ENCODE measurements at places on chromosomes 16 and 17.

DNA sequence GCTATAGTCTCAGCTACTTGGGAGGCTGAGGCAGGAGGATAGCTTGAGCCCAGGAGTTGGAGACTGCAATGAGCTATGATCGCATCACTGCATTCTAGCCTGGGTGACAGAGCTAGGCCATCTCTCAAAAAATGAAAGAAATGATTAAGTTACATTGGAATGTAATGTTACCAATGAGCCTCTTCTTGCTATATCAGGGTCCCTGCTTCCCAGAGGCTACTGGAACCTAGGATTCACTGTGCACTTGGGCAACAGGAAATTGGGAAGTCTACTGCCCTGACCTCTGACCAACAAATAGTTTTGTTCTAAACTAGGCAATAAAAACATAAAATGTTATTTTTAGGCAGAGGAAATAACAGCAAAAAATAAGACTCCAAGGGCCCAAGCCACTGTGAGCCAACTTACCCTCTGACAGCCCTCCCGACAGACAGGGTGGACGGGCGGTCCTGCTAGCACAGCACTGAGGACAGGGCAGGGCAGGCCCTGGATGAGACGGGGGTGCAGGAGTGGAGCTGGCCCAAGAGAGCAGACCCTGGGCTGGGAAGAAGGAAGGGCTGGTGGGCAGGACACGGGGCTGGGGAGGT lies 27.5 kb downstream of the NSMCE1 start:
- peak; percentile 60 for DNase-seq

DNA sequence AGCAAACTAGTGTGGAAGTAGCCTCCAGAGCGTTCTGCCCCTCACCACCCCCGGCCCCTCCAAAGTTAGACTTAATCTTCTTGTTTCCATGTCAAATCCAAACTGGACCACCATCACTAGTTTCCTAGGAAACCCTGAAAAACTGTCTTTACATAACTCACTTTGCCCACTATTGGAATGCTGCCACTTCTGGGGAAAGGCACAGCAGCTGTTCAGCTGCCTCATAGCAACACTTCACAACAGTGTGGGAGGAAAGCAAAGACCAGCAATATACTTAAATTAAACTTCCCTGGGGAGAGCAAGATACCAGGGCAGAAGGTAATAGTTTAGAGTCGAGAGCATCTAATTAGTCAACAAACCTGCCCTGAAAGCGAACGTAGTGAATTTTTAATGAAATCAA lies 452.2 kb downstream of the KCNJ2 start:
- no peak for DNase-seq

- DNase-seq: no peak
These were observed 73.6 kb downstream of the SOCS1 start for GRCh38 chr16:11182411-11182810.

GRCh38 chr16:52912565-52913173 lies 140.0 kb downstream of the CHD9NB start:
- DNase-seq: peak; percentile 43

- DNase-seq: peak; percentile 90
These were observed at the start of gene GLIS2 for GRCh38 chr16:4315186-4316107. GLIS2 (plus strand) TSS chr16:4316067; CDS start chr16:4332281, 16,214 bp downstream.

DNA sequence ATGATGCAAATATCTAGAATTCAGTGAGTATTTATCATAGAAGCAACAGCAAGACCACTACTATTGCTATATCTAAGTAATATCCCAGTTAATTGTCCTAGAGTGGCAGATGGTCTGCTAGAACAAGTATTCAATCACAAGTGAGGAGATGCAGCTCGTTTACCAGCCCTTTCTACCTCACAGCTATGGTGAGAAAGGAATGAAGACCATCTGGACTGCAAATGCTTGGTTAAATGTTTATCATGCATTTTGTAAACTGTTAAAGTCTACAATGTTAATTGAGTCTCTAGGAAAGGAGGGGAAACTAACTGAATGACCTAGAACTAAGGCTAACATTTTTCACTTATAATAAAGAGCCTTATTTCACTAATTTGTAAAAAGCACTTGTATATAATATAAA lies 52.5 kb downstream of the CNOT1 start:
- no peak for DNase-seq

GRCh38 chr17:17758941-17759563 lies 77.7 kb downstream of the SREBF1 start:
- no peak for DNase-seq

DNA sequence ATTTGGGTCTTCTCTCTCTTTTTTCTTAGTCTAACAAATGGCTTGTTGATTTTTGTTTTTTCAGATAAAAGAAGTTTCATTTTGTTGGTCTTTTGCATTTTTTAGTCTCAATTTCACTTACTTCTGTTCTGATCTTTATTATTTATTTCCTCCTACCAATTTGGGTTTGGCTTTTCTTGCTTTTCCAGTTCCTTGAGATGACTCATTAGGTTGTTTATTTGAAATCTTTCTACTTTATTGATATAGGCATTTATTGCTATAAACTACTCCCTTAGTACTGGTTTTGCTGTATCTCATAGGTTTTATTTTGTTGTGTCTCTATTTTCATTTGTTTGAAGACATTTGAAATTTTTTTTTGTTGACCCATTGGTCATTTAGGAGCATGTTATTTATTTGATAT lies 152.2 kb upstream of the MPHOSPH6 start:
- DNase-seq: no peak

DNA sequence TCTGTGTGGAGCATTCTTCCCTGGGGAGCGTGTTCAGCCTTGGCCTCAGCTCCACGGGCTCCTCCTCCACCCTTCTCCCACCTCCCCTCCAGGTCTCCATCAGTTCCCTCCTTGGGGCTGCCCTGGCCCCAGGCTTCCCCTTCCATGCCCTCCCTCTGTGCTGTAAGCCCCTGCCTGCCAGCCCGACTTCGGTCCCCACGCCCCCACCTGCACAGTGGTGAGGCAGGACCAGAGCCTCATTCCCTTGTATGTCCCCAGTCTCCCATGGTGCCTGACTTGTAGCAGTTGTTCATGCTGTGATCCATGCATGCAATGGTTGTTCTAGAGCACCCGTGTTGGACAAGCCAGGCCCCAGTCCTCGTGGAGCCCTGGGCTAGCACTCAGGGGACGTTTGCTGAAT lies 199.4 kb downstream of the RBFOX3 start:
- DNase-seq: no peak

- DNase-seq: no peak
These were observed at the start of gene MYH11 for GRCh38 chr16:15856901-15857698. MYH11 (minus strand) TSS chr16:15857028; CDS start chr16:15838252, 18,776 bp downstream.

- DNase-seq: no peak
These were observed 940.5 kb downstream of the CDH11 start for GRCh38 chr16:64181271-64181925.

DNA sequence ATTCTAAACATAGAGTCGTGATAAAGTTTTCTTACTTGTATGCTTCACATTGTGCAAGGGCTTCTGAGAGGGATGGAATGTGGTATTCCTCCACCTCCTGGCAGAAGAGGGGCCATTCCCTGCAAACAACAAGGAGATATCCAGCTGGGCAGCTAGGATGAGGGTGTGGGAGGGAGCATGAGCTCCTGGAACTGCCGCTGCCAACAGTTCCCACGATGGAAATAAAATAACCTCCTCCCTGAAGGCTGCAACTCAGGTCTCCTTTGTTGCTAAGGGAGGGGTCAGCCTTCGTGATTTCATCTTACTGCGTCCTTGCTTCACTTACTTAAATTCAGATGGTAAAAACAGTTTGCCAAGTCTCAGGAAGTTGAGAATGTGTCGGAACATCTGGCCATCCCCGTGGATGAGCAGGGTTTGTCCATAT lies 15.6 kb downstream of the PLEKHG4 start:
- peak; percentile 70 for DNase-seq

- no peak for DNase-seq
These were observed 3.4 kb downstream of the ADAM11 start for GRCh38 chr17:44761932-44762810.

DNA sequence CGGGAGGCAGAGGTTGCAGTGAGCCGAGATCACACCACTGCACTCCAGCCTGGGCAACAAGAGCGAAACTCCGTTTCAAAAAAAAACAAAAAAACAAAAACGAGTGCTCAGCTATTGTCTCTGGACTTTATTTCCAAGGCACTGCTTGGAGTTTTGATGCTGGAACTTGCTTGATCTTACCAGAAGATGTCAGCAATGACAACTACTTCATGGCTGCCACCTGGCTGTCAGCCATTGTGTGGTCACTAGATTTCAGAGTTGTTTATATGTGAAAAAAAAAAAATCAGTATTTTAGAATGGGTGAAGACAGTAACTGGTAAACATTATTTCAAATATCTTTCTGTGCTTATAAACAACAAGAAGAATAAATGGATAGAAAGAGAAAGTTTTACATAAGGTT lies 26.3 kb upstream of the OR4D1 start:
- DNase-seq: peak; percentile 24

DNA sequence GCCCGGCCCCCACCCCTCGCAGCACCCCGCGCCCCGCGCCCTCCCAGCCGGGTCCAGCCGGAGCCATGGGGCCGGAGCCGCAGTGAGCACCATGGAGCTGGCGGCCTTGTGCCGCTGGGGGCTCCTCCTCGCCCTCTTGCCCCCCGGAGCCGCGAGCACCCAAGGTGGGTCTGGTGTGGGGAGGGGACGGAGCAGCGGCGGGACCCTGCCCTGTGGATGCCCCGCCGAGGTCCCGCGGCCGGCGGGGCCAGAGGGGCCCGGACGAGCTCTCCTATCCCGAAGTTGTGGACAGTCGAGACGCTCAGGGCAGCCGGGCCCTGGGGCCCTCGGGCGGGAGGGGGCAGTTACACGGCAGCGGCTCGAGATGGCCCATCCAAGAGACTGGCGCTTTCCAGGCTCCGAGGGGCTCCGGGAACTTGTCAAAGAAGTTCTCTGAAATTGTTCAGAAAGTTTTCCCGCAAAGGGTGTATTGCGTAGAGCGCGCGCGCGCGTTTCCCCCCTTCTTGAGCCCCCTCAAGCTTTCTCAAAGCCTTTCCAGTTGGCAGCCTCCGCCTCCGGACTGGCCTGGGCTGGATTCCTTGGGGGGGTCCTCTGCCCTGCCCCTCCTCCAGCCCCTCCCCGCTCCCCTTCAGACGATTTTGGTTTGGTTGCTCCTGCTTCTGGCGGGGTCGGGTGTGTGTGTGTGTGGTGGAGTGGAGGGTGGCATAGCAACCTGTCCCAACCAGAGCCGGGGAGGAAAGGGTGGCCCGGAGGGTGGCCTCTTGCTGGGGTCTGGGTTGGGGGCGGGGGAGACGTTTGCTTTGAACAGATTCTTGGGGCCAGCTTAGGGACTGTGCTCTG lies 504 bp downstream of the ERBB2 start:
- peak; percentile 59 for DNase-seq

- DNase-seq: peak; percentile 26
These were observed 190.0 kb upstream of the CIBAR2 start for GRCh38 chr16:85302018-85302847.

DNA sequence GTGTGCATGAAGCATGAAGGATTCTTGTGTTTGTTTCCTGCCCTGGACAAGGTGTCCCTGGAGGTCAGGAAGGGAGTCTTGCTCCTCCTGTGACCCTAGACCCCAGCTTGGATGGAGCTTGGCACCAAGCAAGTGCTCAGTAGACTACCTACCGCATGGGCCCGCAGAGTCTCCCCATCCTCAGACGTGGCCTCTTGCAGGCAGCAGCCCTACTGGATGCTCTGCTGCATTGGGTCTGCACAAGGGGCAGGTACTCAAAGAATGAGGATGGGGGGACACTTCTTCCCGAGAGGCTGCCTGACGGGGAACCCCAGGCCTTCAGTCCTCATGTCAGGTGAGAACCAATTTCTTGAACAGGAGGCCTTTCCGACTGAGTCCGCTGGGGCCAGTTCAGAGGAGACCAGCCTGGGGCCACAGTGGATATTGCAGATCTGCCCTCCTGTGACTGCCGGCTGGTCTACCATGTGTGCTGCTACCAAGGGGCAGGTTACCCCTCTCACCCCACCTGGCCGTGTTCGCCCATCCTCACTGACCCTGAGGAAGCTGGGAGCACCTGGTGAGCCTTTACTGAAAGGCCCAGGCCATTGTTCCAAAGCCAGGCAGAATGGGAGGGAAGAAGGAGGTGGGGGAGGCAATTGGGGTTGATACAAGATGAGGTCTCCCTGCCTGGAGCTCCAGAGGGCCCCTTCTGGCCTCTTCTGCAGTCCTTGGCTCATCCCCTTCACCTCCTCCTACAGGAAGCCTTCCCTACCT lies 206.3 kb downstream of the RAB11FIP4 start:
- DNase-seq: no peak

- no peak for DNase-seq
These were observed 79.0 kb upstream of the NKD1 start for GRCh38 chr16:50469121-50469743.

GRCh38 chr16:56961851-56962281 lies at the start of gene CETP:
CETP (plus strand) TSS chr16:56961950; CDS start chr16:56961980, 30 bp downstream.
- DNase-seq: no peak

- no peak for DNase-seq
These were observed 87.3 kb upstream of the IRX5 start for GRCh38 chr16:54843424-54843750.

- DNase-seq: no peak
These were observed 10.0 kb downstream of the GPT2 start for GRCh38 chr16:46894036-46894672.

GRCh38 chr16:43294-43693 lies 10.1 kb downstream of the POLR3K start:
- no peak for DNase-seq

DNA sequence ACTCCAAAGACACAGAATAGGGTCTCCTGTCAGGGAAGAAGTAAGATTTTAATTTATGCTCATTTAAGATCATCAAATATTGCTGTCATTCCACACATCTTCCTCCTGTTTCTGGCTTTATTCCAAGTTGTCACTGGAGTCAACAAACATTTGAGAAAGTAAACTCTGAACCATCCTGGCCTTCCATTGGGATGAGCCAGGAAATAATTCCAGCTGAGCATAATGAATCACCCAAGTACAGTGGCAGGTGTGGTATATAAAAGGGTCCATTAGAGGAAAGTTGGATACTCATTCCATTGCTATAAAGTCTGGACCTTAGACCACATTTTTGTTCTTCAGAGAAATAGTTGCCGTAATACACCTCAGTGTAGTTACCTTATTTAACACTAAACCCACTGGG lies 246.1 kb downstream of the SLC39A11 start:
- no peak for DNase-seq

GRCh38 chr17:177155-177554 lies 4.3 kb downstream of the DOC2B start:
- DNase-seq: no peak

- peak; percentile 44 for DNase-seq
These were observed 1.6 kb downstream of the TELO2 start for GRCh38 chr16:1494711-1495110.

DNA sequence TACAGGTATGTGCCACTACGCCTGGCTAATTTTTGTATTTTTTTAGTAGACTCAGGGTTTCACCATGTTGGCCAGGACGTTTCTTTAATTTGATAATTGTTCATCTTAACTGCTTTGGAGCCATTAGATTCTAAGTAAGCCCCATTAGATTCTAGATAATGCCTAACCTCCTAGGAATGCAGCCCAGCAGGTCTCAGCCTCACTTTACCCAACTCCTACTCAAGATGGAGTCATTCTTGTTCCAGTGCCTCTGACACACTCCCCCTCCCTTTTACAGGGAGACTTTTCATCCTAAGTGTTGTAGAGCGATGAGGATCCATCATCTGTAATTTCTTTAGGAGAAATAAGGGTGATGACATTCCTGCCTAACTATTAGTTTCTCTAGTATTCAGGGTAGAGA lies 23.7 kb upstream of the MILR1 start:
- DNase-seq: no peak

- DNase-seq: no peak
These were observed 14.3 kb downstream of the JUP start for GRCh38 chr17:41772218-41772585.
